ENCODE measurements at places on chromosomes 16 and 17. TPM values are rescaled to one million over a fixed set of nuclear protein-coding genes. Genes with fewer than 3 reads are reported as not detected.

The PHB1 gene
- total RNA-seq: 628 TPM

GRCh38 chr16:8251298-8251697 lies 339.0 kb downstream of the TMEM114 start:
- no peak for DNase-seq

DNA sequence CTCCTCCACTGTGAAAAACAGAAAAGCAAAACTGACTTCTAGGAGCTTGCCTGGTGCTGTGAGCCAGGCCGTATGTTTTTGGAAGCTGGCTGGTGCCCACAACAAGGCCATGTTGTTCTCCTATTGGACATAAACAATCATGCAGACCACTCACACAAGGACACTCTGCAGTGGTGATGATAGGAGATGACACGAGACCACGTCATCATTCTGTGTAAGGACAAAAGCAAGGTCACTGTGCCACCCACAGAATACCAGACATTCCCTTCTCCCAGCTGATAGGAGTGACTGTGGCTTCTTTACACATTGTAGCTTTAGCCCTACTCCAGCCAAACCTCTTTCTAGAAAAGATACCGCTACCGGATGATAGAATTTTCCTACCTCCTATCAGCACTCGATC lies 47.7 kb upstream of the LCMT1 start:
- DNase-seq: no peak

- no peak for DNase-seq
These were observed 18.4 kb downstream of the HS3ST6 start for GRCh38 chr16:1899641-1900451.

DNA sequence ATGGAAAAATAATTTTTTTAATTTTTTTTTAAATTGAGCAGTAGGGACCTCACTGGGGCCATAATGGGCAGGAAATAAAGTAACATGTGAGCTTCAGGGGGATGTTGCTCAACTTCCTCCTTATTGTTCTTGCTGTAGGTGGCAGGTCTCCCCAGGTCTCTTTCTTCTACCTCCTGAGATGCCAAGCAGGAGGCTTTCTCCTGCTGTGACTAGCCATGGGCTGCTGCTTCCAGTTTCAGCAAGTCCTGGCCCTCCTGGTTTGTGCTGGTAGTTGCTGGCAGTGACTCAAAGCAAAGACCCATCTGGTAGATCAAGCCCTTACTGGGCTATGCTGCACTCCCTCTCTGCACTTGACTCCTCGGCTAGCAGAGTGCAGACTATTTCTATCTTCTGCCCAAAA lies 2.3 kb downstream of the DPEP2NB start:
- no peak for DNase-seq

DNA sequence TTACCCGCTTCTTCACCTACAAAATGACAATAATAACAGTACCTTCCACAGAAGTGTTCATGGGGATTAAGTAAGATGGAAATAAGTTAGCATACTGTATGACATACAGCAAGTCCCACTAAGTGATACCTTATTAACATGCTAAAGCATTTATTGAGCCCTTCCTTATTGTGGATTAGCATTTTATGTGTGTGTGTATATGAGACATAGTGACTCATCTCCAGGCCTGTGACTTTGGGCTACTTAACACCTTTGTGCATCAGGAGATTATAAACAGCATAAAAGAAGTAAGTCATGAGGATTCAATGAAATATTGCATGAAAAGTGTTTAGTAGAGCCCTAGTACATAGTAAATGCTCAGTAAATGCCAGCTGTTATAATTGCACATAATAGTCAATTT lies 52.9 kb downstream of the CA10 start:
- no peak for DNase-seq

- DNase-seq: no peak
These were observed 1.9 kb downstream of the STX1B start for GRCh38 chr16:31008551-31008950.
